ENCODE measurements at places on chromosomes 6 and 20. TPM values are rescaled to one million over a fixed set of nuclear protein-coding genes. Genes with fewer than 3 reads are reported as not detected.
A peak's percentile ranks its signal among the peaks of the same experiment; 100 is the strongest.

The SPEF1 gene
- total RNA-seq = 0.23 TPM

The ADGRF4 gene
- not detected for total RNA-seq

The LY6G6F gene
- not detected for total RNA-seq

The SNAP91 gene
- total RNA-seq = not detected

The COL9A1 gene
- not detected for total RNA-seq

The ARG1 gene
- not detected for total RNA-seq

The HLA-F gene
- total RNA-seq = 181 TPM

The TBX18 gene
- not detected for total RNA-seq

The RIMS1 gene
- not detected for total RNA-seq

The TRAM2 gene
- 1.6 TPM for total RNA-seq

The GSS gene
- 48.0 TPM for total RNA-seq

GRCh38 chr20:835608-836045 lies 2.1 kb downstream of the FAM110A start:
- DNase-seq = no peak

- DNase-seq = no peak
Measured at GRCh38 chr6:102298051-102298450, 904.5 kb downstream of the GRIK2 start.

- DNase-seq = no peak
Measured at GRCh38 chr20:37194621-37195417, 15.5 kb upstream of the MROH8 start.

GRCh38 chr6:37838219-37838921 lies 18.8 kb downstream of the ZFAND3 start:
- DNase-seq = no peak

DNA sequence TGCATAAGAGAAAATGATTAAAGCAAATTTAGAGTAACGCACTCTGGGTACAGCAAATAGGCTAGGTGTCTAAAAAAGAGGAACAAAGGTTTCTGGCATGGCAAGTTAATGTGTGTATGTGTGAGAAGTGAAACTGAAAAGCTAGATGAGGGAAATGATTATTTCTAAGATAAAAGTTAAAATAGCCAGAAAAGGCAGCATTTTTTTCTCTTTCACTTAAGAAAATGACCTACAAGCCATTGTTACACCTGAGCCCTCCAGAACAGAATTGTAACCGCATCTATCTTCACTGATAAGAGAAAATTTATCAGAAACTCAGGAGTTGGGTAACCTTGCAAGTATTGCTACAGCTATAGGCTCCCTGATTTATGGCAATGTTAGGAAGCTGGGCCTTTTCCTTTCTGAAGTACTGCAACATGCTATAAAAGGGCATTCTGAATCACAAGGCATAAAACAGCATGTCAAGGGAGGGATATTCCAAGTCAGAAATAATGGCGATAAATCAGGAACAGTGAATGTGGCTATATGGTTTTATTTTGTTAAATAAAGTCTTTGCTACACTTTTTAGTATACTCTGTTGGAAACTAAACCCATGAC lies 395.3 kb downstream of the TBC1D32 start:
- DNase-seq = no peak

- no peak for DNase-seq
Measured at GRCh38 chr6:78607189-78607588, 260.2 kb upstream of the IRAK1BP1 start.

GRCh38 chr20:11454966-11455799 lies 462.5 kb upstream of the BTBD3 start:
- DNase-seq = no peak

GRCh38 chr6:166872531-166873009 lies 83.8 kb downstream of the RNASET2 start:
- DNase-seq = no peak

GRCh38 chr6:16721977-16722376 lies 39.3 kb downstream of the ATXN1 start:
- no peak for DNase-seq

DNA sequence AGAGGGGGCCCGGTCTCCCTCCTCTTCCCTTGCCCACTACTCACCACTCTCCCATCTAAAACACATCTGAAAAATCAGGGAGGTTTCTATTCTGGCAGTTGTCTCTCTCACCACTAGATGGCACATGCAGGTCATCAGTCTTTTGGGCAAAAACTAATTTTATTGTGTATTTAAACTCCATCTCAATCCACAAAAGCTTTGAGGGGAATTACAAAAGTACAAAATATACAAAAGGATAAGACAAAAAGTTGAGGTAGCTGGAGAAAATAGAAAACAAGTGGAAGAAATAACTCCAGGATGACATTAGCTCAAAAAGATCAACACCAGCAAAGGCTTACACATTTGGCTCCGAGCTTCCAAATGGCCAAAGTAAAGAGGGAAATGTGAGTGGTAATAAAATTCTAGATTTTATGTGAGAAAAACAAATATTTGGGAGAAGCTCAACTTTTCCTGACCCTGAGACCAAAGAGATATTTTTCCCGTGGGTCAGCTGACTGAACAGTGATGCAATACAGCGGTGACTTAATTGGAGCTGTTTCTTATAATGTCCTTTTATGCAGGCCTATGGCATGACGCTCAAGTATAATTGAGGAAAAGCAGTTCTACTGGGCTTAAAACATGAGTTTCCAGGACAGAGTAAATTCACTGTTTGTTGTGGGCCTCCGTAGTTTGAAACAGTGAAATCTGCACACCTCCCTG lies 79.8 kb upstream of the CHD6 start:
- no peak for DNase-seq

- DNase-seq = no peak
Measured at GRCh38 chr20:41616228-41616627, 1.9 kb downstream of the CHD6 start.

DNA sequence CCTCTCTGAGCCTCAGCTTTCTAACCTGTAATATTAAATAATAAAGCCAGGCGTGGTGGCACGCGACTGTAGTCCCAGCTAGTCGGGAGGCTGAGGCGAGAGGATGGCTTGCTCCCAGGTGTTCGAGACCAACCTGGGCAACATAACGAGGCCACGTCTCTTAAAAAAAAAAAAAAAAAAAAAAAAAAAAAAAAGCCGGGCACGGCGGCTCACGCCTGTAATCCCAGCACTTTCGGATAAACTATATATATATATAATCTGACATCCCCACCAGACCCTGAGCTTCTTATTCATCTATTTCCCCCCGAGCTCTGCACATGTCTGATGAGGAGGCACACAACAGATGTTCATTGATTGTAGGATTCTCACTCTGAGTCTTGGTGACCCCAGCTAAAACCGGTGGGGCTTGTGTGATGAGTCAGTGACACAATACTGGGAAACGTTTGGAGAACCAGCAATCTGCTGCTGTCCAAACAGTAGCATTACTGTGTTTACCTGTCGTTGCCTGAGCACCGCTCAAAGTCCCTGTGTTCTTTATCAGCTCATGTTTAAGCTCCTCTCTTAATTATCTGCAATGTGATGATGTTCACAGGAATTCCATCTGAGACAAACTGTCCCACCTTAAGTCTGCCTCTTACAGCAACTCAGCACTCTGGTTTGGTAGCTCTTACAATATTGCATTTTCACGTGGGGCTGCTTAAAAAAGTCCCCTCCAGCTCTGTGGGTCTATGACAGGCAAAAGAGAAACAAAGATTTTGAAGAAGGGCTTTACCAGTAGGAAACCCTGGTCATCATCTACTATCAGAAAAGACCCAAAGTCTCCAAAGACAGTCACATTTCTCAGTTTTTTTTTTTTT lies 1.0 kb upstream of the SPATA2 start:
- peak; percentile 19 for DNase-seq

DNA sequence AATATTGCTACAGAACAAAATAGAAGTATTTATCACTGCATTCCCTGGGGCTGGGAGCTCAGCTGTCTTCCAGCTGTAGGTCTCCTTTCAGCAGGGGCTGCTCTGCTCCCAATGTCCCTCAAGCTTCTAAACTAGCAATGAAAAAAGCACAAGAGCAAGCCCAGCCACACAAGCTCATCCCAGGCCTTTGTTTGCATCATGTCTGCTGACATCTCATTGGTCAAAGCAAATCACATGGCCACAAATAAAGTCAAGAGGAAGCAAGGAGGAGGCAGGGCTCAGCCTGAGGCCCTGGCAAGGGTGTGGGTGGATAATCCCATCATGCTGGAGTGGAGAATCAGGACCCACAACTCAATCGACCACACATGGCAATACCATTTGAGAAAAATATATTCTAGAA lies 2.2 kb upstream of the BFSP1 start:
- DNase-seq = no peak

- no peak for DNase-seq
Measured at GRCh38 chr20:1952737-1953530, 40.9 kb downstream of the PDYN start.

DNA sequence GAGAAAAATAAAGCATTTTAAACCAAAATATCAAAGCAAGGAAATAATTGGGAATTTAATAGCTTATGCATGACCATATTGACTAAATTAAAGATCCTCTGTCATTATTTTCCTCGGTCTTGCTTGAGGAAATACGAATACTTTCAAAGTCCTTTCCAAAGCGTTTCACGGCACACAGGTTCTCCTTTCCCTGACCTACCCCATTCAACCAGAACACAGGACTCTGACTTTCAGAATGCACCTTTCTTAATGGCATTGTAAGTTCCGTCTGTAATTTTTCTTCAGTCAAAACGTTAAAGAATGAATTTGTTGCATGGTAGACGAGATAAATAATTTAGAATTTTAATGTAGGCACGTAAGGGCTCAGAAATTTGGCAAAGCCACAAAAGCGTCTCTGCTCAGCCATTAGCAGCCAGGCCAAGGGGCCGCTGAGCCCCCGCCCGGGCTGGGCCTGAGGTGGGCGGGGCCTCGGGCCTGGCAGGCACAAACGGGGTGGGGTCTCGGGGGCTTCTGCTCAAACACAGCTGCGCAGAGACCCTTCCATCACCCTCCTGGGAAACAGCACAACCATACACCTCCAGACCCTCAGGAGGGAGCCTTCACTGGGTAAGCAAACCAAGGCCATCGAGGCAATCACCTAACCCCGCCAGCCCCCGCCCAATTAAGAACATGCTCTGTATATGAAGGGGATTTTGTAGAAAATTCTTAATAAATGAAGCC lies 3.4 kb downstream of the NEDD9 start:
- DNase-seq = no peak
